ENCODE measurements at places on chromosomes 12 and 14.

DNA sequence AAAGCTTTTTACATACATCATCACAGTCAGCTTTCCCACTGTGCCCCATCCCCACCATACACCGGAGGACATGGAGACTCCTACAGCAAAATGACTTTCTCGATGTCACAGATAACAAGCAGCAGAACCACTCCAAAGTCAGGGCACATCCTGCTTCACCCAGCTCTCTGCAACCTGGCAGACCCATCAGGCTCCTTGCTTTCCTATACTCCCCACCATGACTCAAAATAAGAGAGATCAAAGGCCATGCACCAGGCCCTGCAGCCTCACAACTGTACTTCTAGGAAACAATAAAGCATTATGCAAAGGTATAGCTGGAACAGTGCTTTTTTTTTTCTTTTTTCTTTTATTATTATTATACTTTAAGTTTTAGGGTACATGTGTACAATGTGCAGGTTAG is 187.4 kb downstream of the DPF3 start:
- DNase-seq: no peak

GRCh38 chr12:24770334-24770733 is 178.6 kb downstream of the BCAT1 start:
- no peak for DNase-seq

- DNase-seq: no peak
These were observed 89.4 kb downstream of the R3HDM2 start for GRCh38 chr12:57341275-57341990.

GRCh38 chr12:118908811-118909210 is 72.5 kb upstream of the SRRM4 start:
- DNase-seq: no peak

DNA sequence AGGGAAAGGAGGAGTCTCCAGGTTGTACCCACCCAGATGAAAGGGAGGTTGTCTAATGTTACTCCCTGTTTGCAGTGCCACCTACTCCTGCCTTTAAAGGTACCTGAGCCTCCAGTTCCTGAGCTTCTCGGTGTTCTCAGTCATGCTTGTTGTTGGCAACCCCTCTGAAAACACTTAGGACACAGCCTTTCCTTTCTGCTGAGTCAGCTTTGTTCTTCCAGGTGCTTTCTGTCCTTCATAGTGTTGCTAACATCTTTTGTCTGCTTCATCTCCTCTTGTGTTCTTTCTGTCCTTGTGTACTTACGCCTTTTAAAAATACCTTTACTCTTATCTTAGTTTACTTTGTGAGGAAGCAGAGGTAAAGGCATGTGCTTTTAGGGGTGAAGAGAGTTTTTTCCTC is 97.0 kb upstream of the NEDD1 start:
- no peak for DNase-seq

- no peak for DNase-seq
These were observed 103.2 kb upstream of the DYRK2 start for GRCh38 chr12:67545298-67545697.

GRCh38 chr14:74533576-74533975 is 40.0 kb downstream of the ISCA2 start:
- DNase-seq: no peak

GRCh38 chr12:25993901-25994651 is 35.6 kb downstream of the RASSF8 start:
- no peak for DNase-seq

- no peak for DNase-seq
These were observed 2.5 kb downstream of the PGAM5 start for GRCh38 chr12:132713123-132713522.

- DNase-seq: no peak
These were observed 470.1 kb downstream of the TMTC2 start for GRCh38 chr12:83156815-83157214.

- DNase-seq: no peak
These were observed 43.0 kb downstream of the SRRM4 start for GRCh38 chr12:119024356-119024755.

DNA sequence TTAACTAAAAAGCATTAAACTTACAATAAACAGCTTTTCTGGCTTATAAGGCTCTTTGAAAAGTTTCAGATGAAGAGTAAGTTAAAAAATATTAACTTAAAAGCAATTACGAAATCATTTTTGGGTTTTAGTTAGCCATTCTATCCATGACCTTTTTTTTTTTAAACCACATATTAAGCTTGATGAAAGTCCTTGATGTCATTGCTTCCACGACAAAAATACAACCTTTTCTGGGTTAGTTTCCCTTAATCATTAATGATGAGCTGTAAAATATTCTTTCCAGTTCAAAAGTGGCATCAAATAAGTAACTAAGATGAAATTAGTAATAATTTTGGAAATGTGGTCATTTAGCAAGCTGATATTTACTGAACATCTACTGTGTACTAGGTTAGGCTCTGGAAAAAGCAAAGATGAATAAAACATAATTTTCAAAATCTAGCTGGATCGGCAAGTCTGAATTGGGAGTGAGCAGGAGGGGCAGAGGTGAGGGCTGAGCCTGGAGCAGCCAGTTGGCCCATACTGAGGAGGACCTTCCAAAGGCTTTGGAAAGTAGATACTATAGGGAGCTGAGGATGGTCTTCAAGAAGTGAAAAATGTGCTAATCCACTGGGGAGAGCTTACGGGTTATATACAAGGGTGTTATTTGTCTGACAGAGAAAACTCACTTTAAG is 345.2 kb downstream of the ZFP36L1 start:
- DNase-seq: no peak

DNA sequence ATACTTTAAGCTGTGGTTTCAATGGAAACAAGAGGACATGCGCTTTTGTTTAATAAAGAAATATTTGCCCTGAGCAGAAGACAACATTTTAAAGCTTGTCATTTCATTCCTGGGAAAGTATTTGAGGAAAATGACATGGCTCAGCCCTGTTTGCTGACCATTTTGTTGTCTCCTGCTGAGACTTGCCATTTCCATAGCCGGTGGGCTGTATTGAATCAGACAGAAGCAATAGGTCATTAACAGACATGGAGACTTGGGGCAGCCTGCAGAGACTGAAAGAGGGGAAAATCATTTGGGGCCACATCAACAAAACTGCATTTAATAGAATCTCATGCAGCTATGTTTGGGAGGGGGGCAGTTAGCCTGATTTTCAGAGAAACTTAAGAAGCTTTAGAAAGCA is 443.0 kb downstream of the NPAS3 start:
- no peak for DNase-seq

- DNase-seq: no peak
These were observed 15.1 kb downstream of the LRTM2 start for GRCh38 chr12:1835211-1836131.
